ENCODE measurements at places on chromosomes 2 and 18.

GRCh38 chr2:205387350-205388055, 294.8 kb upstream of the NRP2 start:
- DNase-seq = no peak

- no peak for DNase-seq
These were observed 92.3 kb downstream of the CCBE1 start for GRCh38 chr18:59604877-59605276.

DNA sequence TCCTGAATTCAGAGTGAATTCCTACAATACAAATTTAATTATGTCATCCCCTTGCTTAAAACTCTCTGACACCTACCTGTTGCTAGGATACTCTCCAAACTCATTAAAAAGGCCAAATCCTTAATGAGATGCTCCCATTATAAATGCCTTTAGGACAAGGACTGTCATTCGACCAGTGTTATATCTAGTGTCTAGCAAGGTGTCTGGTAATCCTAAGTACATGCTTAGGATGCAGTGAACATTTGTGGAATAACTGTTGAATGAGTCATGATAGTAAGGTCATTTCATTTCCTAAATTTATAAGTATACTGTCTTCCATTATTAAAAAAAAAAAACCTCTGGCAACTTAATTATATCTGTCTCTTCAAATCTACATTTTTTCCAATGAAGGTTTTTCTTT, 588.9 kb upstream of the NRXN1 start:
- no peak for DNase-seq

DNA sequence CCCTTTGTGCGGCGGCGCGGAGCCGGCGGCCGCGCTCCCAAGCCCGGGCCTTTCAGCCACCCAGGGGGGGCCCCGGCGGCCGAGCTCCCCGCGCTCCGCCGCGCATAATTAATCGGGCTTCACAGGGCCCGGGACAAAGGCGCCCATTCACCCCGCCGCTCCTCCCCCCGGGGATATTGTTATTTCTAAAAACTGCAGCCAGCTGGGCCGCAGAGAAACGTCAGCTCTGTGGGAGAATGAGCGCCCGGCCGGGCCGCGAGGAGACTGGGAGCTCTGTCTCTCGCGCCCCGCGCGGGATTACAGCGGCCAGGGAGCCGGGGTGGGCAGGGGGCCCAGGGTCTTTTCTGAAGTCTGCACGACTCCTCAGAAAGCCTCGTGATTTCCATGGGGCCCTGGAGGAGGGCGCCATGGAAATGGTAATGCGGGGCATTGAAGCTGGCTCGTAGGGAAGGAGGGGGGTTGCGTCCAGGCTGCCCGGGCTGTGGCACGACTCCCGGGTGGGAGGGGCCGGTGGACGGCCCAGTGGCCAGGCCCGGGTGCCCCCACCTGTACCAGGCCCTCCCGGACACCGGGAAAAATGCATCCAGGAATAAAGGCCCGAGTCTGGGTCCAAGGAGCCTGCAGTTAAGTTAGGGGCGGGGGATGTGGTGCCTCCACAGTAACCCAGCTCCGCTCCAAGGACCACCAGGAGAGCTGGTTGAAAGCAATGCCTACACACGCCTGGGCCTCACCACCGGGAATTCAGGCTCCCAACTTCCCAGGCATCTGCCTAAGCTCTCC, 125.3 kb downstream of the ZFP36L2 start:
- peak; percentile 86 for DNase-seq

GRCh38 chr2:54406031-54406430, 50.1 kb upstream of the SPTBN1 start:
- no peak for DNase-seq

Data from kidney (tissue), 22 donors.